T-helper 1 cell (primary cell): ENCODE measurements at places on chromosomes 1 and 21.

GRCh38 chr1:43531906-43532584, 1.4 kb downstream of the PTPRF start:
- no peak for DNase-seq

- DNase-seq, result no peak
These were observed 44.0 kb downstream of the OPTC start for GRCh38 chr1:203537806-203538464.

- no peak for DNase-seq
These were observed 59.6 kb downstream of the EXTL2 start for GRCh38 chr1:100834777-100835660.

- DNase-seq, result no peak
These were observed 7.1 kb upstream of the RASAL2 start for GRCh38 chr1:178086766-178087165.

GRCh38 chr21:38392661-38393060, 105.6 kb downstream of the ERG start:
- DNase-seq, result no peak

- DNase-seq, result no peak
These were observed 173.2 kb downstream of the COP1 start for GRCh38 chr1:176033881-176034280.

- no peak for DNase-seq
These were observed 490 bp downstream of the SERINC2 start for GRCh38 chr1:31413405-31414001.

GRCh38 chr1:148362626-148363438, 120.3 kb downstream of the PPIAL4G start:
- no peak for DNase-seq

- DNase-seq, result no peak
These were observed 26.4 kb downstream of the ABCA4 start for GRCh38 chr1:94094469-94095111.

- DNase-seq, result no peak
These were observed 54.5 kb downstream of the GNG4 start for GRCh38 chr1:235595079-235595478.

GRCh38 chr1:18929686-18930085, 26.8 kb downstream of the IFFO2 start:
- DNase-seq, result no peak
